Colonic mucosa (tissue), 4 donors: ENCODE measurements at places on chromosomes 16 and 17. TPM values are rescaled to one million over a fixed set of nuclear protein-coding genes. Genes with fewer than 3 reads are reported as not detected.

DNA sequence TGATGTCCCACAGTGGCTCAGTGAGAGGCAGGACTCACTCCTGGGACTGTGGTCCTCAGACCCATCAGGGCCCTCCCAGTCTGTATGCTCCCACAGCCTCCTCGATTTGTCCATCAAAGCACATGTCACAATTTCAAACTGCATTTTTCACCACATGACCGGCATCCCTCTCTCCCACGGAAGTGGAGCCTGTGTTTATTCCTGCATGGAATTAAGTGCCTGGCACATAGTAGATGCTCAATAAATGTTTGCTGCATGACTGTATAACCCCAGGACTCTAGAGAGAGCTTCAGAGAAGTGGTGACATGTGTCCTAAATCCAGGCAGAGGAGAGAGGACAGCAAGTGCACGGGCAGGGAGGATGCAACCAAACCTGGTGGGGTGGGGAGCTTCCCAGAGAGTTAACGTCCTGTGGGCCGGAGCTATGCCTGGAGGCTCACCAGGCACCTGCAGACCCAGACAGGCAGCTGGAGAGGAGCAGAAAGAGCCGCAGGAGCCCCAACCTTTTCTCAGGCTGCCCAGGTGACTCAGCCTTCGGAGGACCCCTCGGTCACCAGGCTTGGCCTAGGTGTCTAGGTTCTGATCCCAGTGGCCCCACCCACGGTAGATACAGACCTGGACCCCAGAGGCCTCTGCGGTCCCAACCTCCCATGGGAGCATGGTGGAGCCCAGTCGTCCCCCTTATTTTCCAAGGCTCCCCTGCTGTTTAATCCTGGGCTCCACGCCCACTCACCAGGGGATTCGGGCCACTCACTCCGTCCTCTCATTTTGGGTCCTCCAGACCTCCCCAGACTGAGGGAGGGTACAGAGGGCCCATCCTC is 5.8 kb downstream of the CDH5 start:
- no peak for DNase-seq

GRCh38 chr16:15403392-15403995 is 7.9 kb downstream of the MPV17L start:
- DNase-seq, result no peak

GRCh38 chr16:67449336-67449735 is 18.4 kb downstream of the HSD11B2 start:
- DNase-seq, result no peak

GRCh38 chr16:56841659-56842058 is 23.3 kb upstream of the SLC12A3 start:
- no peak for DNase-seq

The KRT36 gene
- total RNA-seq, result not detected

GRCh38 chr17:74646231-74646630 is 22.7 kb upstream of the CD300E start:
- DNase-seq, result no peak
